ENCODE measurements at places on chromosomes 5 and 9. TPM values are rescaled to one million over a fixed set of nuclear protein-coding genes. Genes with fewer than 3 reads are reported as not detected.

AGXT2 gene
- not detected for total RNA-seq

SPINK6 gene
- not detected for total RNA-seq

DOCK8 gene
- total RNA-seq: 374 TPM

TAS2R1 gene
- not detected for total RNA-seq

NR6A1 gene
- total RNA-seq: 0.76 TPM
